Umbilical cord (tissue), 2 donors: ENCODE measurements at places on chromosomes 2 and 18.

GRCh38 chr2:60551240-60552077 lies 2.0 kb downstream of the BCL11A start:
- peak; percentile 83 for DNase-seq

GRCh38 chr18:5958822-5959221 lies 63.5 kb upstream of the TMEM200C start:
- no peak for DNase-seq

DNA sequence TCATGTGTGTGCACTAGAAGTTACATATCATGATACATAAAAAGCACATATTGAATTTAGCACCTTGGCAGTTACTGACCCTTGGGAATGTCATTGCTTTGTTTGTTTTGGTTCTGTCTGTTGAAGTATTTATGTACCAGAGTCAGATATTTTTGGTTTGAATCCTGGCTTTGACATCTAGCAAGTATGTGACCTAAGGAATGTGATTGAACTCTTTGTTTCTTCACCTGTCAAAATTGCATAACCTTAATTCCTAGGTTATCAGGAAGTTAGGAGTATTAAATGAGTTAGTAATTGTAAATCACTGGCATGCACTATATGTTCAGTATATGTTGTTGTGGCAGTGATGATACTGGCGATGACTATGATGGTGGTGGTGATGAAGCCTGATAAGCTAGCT lies 1003.5 kb upstream of the NRXN1 start:
- DNase-seq: no peak

- peak; percentile 15 for DNase-seq
Observed at GRCh38 chr2:172613040-172613439, 57.1 kb downstream of the PDK1 start.
